ENCODE measurements at places on chromosomes 13 and 19.

DNA sequence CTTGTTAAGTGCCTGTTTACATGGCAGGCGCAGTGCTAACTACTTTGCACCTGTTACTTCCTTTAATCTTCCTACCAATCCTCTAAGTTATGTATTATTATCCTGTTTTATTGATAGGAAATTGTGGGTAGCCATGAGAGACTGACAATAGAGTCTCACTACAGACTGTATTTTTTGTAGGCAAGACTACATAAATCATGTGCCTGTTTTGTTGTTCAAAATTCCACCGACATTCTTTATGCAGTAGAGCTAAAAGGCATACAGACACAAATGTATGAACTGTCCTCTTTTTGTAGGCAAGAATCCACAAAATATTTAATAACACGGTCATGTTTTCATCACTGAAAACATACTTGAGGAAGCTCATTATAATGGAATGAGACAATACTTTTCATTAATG, 205.5 kb downstream of the NALCN start:
- DNase-seq = no peak

- peak; percentile 6 for DNase-seq
Observed at GRCh38 chr19:23283925-23284324, 33.7 kb upstream of the ZNF724 start.

GRCh38 chr19:19540064-19540714, 2.1 kb downstream of the CILP2 start:
- no peak for DNase-seq

- DNase-seq = no peak
Observed at GRCh38 chr13:49246850-49247642, 679 bp upstream of the CDADC1 start.

DNA sequence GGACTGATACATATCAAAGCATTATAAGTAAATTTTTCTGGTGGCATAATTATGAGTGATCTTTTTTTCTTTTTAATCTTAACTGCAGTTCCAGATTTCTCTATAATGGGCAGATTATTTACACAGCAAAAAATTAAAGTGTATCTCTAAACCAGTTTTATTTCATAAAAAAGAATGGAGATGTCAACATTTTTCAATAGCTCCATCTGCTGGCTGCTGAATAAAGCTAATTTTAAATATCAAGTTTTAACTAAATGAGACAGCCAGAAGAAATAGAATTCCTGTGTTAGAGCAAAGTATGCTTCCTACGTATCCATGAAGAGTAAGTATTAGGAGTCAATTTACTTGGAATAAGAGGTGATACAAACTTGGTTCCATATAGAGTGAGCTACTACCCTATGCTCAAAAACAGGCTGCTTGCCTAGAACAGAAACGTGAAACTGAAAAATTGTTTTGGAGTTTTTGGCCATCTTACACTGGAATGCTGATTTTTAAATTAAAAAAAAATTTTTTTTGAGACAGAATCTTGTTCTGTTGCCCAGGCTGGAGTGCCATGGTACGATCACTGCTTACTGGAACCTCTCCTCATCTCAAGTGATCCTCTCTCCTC, 5.0 kb upstream of the PDS5B start:
- no peak for DNase-seq

GRCh38 chr19:13795595-13796300, 505 bp downstream of the ZSWIM4 start:
- DNase-seq = no peak

- DNase-seq = no peak
Observed at GRCh38 chr13:111289251-111289650, 31.2 kb upstream of the TEX29 start.

DNA sequence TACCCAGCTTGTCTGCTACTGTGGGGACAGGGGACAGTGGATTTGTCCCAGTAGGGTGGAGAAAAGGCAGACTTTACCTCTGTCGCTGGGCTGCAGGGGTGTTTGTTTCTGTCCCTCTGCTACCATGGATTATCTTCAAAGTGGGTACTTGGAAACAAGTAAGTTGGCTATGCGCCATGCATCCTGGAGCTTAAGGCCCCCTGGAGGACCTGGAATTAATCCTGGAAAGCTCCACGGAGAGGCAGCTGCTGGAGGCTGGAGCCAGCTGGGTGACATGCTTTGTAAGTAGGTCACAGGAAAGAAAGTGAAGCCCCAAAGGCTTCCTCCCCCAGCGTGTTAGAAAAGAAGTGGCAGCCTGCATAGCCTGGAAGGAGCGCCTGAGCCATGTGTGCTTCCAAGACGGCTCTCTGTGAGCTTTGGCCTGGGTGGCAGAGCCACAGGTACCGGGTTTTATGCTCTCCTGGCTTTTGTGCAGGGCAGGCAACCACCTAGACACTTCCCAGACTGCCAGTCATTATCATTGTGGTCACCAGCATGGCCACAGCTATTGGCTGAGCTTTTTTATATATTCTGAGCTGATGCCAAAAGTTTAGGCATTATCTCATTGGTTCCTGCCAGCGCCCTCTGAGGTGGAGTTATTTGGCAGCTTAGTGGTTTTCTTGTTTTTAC, 9.5 kb downstream of the B3GLCT start:
- DNase-seq = no peak

DNA sequence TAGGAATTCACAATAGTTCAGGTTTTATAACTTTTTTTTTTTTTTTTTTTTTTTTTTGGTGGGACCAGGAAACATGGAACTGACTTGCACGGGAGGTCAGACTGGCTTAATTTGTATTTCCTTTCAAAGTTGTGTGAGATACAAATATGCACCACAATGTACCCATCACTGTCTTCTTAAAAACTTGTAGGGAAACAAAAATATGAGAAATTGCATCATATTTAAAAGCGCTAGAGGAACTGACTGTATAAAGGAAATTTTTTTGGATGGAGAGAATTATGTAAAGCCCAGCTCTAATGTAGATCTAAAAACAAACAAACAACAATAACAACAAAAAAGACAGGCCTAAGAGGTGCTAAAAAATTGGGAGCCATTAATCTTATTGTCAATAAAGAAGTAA, 246.5 kb downstream of the DCT start:
- DNase-seq = no peak

GRCh38 chr19:54916822-54917221, 10.9 kb downstream of the NCR1 start:
- DNase-seq = no peak

GRCh38 chr19:34178274-34178610, 5.9 kb downstream of the LSM14A start:
- no peak for DNase-seq

GRCh38 chr19:41377977-41378709, 1.8 kb downstream of the TMEM91 start:
- DNase-seq = no peak

DNA sequence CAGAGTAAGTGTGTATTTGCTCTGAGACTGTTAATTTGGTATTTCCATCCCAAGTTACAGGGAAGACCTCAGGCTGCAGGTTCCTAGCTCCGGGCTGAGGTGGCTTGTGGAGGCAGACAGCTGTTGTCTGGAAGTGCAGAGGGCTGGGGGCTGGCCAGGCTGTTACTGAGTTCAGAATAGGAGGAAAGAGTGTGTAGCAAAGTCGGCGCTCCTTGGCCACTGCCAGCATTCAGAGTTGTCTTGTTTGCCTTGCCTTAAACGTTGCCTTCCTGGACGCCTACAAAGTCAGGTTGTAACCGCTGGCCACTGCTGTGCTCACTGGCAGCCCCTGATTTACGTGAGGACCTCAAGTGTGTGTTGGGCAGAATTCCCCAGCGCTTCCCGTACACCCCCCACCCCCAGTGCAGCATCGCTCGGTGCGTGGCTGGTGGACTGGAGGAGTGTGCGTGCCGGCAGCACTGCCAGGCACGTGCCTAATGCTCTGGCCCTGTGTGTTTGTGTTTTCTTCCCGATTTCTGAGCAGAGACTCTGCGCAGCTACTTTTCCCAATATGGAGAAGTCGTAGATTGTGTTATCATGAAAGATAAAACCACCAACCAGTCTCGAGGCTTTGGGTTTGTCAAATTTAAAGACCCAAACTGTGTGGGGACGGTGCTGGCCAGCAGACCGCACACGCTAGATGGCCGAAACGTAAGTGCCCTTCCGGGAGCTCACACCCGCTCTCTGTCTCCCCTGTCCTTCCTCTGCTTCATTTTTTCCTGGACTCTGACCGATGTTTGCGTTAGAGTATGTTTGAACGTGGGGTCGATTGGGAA, 10.5 kb downstream of the DAZAP1 start:
- DNase-seq = no peak

DNA sequence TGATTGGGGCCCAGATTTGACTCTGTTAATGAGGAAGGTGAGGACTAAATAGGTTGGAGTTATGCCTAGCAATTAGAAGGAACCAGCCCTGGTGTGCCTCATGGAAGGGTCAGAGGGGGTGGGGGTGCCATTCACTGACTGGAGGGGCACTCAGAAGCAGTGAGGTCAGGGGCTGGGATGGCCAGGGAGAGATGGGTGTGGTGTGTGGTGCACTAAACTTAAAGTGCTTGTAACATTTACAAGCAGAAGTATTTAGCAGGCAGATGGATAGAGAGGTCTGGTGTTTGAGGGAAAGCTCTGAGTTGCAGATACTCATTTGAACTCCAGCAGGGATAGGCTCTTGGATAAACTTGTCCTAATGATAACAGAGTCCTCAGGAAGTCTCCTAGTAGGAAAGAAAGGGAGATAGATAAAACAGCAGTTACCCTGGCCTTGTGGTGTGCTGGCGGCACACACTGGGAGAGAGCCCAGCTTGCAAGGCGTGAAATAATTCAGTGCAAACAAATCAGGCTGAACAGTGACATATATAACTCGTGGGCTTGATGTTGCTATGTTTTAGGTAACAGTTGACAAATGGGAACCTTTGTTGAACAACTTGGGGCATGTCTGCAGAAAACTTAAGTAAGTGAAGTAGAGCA, 20.0 kb upstream of the UPF3A start:
- DNase-seq = no peak

DNA sequence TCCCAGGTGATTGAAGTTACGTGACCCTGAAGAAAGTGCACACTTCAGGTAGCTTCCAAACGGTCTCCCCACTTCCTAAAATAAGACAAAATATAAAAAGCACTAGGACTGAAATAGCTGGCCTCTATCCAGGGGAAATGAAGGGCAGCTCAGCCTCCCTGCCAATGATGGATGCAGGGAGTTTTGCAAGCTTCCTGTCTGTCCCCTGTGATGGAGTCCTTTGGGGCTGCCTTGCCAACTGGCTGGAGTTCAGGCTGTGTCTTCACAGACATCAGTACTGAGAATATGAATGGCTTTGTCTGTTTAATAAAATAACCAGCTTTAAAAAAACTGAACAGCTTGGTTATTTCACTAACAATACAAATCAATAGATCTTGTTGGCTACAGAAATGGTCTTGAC, 101.4 kb upstream of the GPR12 start:
- DNase-seq = no peak

DNA sequence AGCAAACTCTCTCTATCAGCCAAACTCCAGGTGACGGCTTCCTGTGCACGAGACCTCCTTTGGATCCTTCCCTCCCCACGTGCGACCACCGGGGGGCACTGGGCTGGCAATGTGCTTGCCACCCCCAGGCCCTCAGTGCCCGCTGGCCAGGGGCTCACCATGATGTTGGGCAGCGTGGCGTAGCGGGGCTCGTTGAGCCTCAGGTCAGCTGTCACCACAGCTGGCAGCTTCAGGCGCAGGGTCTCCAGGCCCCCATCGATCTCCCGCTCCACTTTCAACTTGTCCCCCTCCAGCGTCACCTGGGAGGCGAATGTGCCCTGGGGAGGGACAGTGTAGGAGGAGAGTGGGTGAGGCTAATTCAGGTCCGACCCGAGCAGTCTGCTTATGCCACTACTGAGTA, 4.8 kb upstream of the VSIG10L start:
- no peak for DNase-seq

GRCh38 chr13:74136084-74136658, 2.0 kb upstream of the KLF12 start:
- DNase-seq = peak; percentile 54

DNA sequence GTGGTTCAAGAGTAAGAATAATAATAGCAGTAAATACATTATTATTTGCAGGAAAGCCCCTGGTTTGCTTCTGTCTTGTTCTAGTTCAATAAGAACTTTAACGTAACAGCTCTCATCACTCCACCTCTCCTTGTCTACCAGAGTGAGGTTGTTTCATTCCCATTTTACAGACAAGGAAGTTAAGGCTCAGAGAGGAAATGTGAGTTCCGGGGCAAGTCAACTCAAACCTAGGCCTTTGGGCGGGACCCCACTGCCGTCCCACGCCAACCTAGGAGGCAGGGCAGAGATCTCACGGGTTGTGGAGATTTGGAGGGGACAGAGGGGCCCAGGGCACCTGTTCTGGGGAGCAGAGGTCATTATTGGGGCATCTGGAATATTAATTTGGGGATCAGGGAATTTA, 1.5 kb downstream of the MAP4K1 start:
- DNase-seq = no peak

GRCh38 chr13:40317980-40318327, 348.5 kb downstream of the FOXO1 start:
- no peak for DNase-seq

DNA sequence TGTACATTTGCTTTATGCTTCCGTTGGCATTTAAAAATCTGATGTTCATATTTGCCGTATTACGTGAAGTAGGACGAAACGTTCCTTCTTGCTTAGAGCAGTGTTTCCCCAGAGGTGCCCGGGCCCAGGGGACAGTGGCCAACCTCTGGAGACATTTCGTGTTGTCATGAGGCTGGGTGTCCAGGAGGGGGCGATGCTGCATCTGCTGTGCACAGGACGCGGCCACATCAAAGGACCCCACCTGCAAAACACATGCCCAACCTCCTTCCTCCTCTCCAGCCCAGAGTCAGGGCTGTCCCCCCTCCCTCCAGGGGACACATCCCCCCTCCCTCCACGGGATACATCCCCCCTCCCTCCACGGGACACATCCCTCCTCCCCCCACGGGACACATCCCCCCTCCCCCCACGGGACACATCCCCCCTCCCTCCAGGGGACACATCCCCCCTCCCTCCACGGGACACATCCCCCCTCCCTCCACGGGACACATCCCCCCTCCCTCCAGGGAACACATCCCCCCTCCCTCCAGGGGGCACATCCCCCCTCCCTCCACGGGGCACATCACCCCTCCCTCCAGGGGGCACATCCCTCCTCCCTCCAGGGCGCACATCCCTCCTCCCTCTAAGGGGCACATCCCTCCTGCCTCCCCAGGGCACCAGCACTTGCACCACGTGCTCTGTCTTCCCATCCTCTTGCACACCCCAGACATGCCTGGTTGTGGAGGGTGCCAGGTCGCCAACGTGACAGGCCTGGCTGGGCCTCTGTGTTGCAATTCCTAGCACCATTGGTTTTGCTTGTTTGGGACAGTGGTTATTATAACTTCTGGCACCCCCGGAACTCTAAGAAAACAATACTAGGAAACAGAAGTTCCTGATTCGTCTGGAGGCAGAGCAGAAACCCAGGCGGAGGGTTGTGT, 46.7 kb downstream of the GAS6 start:
- peak; percentile 67 for DNase-seq

GRCh38 chr13:75149776-75150175, 332.2 kb downstream of the TBC1D4 start:
- no peak for DNase-seq

GRCh38 chr19:53664760-53665159, 33.0 kb downstream of the DPRX start:
- no peak for DNase-seq

DNA sequence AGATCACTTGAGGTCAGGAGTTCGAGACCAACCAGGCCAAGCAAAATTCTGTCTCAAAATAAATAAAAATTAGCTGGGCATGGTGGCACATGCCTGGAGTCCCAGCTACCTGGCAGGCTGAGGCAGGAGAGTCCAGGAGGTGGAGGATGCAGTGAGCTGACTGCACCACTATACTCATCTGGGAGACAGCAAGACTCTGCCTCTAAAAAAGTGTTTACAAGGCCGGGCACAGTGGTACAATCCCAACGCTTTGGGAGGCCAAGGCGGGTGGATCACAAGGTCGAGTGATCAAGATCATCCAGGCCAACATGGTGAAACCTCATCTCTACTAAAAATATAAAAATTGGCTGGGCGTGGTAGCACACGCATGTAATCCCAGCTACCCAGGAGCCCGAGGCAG, 4.2 kb upstream of the DAPK3 start:
- DNase-seq = no peak

Data from right renal pelvis (tissue), 4 donors.